ENCODE measurements at places on chromosomes 4 and X. TPM values are rescaled to one million over a fixed set of nuclear protein-coding genes. Genes with fewer than 3 reads are reported as not detected.

- H3K4me1 ChIP-seq, result no peaks in the 10 kb centered on the region
- DNase-seq, result no peak
- no peak overlapping the region for H3K4me3 ChIP-seq
Measured at GRCh38 chr4:76821641-76822040, 76.3 kb downstream of the SOWAHB start.

GRCh38 chr4:124641715-124642381 is 70.7 kb downstream of the ANKRD50 start:
- no peak for DNase-seq
- no peak overlapping the region for H3K27ac ChIP-seq
- H3K27me3 ChIP-seq, result no peaks in the 10 kb centered on the region
- H3K36me3 ChIP-seq, result peaks cover 3% of the 10 kb centered on the region
- H3K4me1 ChIP-seq, result peaks cover 51% of the 10 kb centered on the region

GRCh38 chr4:122131562-122132157 is 20.5 kb upstream of the BLTP1 start:
- no peaks in the 10 kb centered on the region for H3K4me1 ChIP-seq
- H3K36me3 ChIP-seq, result no peaks in the 10 kb centered on the region
- H3K27me3 ChIP-seq, result no peaks in the 10 kb centered on the region
- DNase-seq, result no peak
- H3K4me3 ChIP-seq, result no peak overlapping the region

GRCh38 chr4:126446917-126447316 is 1132.2 kb downstream of the FAT4 start:
- H3K27ac ChIP-seq, result no peak overlapping the region
- H3K36me3 ChIP-seq, result no peaks in the 10 kb centered on the region
- no peaks in the 10 kb centered on the region for H3K27me3 ChIP-seq
- no peak for DNase-seq
- H3K4me1 ChIP-seq, result peaks cover 29% of the 10 kb centered on the region

DNA sequence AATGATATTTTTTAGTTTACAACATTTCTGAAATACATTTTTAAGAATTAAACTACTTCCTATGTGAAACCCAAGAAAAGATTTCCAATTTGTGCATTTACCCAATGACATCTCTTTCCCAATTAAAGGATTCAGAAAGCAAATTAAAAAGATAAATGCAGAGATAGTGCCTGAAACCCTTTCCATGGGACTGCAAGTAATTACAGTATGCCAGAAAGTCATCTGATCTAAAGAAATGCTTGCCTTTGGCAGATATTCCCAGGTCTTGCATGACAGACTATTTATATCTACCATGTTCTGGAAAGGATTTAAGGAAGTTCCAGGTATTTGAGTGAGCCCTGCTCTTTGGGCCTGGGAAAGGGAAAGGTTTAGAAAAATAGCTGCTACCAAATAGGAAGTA is 41.6 kb upstream of the CXorf38 start:
- H3K27ac ChIP-seq, result no peak overlapping the region
- peaks cover 51% of the 10 kb centered on the region for H3K36me3 ChIP-seq
- DNase-seq, result no peak
- no peak overlapping the region for H3K4me3 ChIP-seq
- H3K27me3 ChIP-seq, result no peaks in the 10 kb centered on the region
- H3K4me1 ChIP-seq, result peaks cover 6% of the 10 kb centered on the region

- peaks cover 16% of the 10 kb centered on the region for H3K4me1 ChIP-seq
- peaks cover 27% of the 10 kb centered on the region for H3K27me3 ChIP-seq
- H3K27ac ChIP-seq, result no peak overlapping the region
- peak overlapping the region; percentile 70 for H3K4me3 ChIP-seq
- peaks cover 3% of the 10 kb centered on the region for H3K36me3 ChIP-seq
- peak; percentile 9 for DNase-seq
Measured at GRCh38 chrX:140765043-140765784, 55.7 kb downstream of the LINC00632 start.

DNA sequence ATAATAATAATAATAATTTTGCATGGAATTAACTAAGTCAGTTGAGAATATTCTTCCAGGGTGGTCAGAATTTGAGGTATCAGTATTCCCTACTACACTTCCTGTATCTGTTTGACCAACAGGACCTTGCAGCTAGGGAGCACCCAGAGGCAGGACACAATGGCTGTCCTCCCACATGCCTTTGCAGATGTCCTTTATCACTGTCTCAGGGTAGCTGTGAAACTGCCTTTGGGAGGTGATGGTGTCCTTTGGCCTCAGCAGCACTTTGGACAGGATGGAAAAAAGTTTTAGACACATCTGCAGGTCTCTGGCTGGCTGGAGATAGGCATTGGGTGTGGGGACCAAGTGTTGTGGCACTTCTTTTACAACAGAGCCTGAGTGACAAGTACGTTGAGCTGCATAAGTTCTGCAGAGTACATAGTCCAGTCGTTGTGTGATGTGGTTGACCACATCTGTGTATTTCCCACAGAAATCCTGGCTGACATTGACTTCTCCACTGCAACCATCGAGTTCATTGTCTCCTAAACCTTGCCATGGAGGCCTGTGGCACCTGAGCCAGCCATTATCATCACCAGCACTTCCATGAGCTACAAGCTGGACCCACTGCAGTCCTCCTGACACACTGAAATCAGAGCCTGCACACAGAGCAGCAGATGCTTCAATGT is 19.1 kb upstream of the UBA6 start:
- no peak for DNase-seq
- no peak overlapping the region for H3K4me3 ChIP-seq
- H3K27me3 ChIP-seq, result no peaks in the 10 kb centered on the region

DNA sequence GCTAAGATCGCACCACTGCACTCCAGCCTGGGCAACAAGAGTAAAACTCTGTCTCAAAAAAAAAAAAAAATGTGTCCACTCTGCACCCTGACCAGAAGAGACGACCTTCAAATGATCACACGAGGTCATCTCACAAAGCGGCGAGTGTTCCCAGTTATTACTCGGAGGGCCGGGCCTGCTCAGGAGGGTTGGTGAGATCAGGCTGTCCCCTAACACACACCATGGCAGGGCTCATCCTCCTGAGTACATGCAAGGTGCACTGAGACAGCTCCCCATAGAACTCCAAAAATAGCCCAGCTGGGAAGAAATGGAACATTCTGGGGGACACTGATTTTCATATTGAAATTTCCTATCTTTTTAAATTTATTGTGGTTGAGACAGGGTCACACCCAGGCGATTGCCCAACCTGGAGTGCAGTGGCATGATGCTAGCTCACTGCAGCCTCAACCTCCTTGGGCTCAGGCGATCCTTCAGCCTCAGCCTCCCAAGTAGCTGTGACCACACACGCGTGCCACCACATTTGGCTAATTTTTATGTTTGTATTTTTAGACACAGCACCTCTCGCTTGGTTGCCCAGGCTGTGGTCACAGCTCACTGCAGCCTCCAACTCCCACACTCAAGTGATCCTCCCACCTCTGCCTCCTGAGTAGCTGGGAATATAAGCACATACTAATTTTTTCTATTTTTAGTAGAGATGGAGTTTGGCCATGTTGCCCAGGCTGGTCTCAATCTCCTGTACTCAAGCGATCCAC is 51.5 kb downstream of the DHRSX start:
- DNase-seq, result no peak
- no peaks in the 10 kb centered on the region for H3K27me3 ChIP-seq
- peaks cover 34% of the 10 kb centered on the region for H3K36me3 ChIP-seq
- H3K4me1 ChIP-seq, result peaks cover 24% of the 10 kb centered on the region
- H3K4me3 ChIP-seq, result no peak overlapping the region

TBX22 gene
- total RNA-seq, result 1.0 TPM

RENBP gene
- 14.0 TPM for total RNA-seq

ZNF732 gene
- 30.2 TPM for total RNA-seq

DNA sequence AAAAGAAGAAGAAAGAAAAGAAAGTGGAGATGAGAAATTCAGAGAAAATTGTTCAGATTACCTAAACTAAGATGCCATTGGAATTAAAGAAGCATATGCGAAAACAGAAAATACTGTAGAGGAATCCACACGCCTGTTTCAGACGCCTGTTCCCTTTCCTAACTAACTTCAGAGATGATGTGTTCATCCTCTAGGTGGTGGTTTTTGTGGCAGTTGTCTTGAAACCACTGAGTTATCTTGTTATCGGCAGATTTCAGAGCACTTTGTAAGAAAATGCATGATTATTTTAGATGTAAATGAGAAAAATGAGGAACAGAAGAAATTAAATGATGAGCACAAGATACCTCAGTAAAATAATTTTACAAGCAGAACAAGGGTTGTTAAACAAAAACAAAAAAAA is 48.3 kb downstream of the FUNDC1 start:
- H3K27ac ChIP-seq, result no peak overlapping the region
- H3K4me3 ChIP-seq, result no peak overlapping the region
- H3K27me3 ChIP-seq, result no peaks in the 10 kb centered on the region
- H3K36me3 ChIP-seq, result no peaks in the 10 kb centered on the region
- no peak for DNase-seq

UGT2B17 gene
- total RNA-seq, result 0.14 TPM

CLIC2 gene
- 0.66 TPM for total RNA-seq

- H3K27me3 ChIP-seq, result peaks cover 3% of the 10 kb centered on the region
- H3K36me3 ChIP-seq, result 0 out of 2 replicates have a peak, but pooled peaks cover 2% of the 10 kb centered on the region
- H3K4me3 ChIP-seq, result no peak overlapping the region
- no peak overlapping the region for H3K27ac ChIP-seq
Measured at GRCh38 chr4:26048378-26048882, 134.4 kb downstream of the SMIM20 start.

NKX6-1 gene
- 0.09 TPM for total RNA-seq

- H3K27ac ChIP-seq, result no peak overlapping the region
- no peaks in the 10 kb centered on the region for H3K4me1 ChIP-seq
- H3K4me3 ChIP-seq, result no peak overlapping the region
- H3K36me3 ChIP-seq, result no peaks in the 10 kb centered on the region
- no peaks in the 10 kb centered on the region for H3K27me3 ChIP-seq
Measured at GRCh38 chrX:1215123-1215823, 2.8 kb upstream of the CRLF2 start.

DNA sequence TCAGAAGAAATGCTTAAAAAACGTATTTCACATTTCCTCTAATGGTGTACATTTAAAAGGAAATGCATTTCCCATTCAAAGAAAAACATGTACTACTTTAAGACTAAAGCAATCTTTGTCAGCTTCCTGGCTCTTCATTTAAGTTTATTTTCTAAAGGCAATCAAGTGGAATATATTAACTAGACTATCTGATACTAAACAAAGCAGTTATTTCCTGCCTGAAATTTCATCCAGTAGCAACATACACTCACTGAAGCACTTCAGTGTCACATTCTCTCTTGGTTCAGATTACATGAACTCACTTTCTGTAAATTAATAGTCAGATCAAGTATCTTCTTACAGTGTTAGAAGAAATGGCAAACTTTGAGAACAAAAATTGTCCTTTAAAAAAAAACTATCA is 42.5 kb downstream of the LRBA start:
- H3K27ac ChIP-seq, result peak overlapping the region; percentile 10
- H3K4me3 ChIP-seq, result no peak overlapping the region
- no peak for DNase-seq
- H3K27me3 ChIP-seq, result no peaks in the 10 kb centered on the region
- H3K4me1 ChIP-seq, result peaks cover 13% of the 10 kb centered on the region

- no peaks in the 10 kb centered on the region for H3K27me3 ChIP-seq
- H3K4me1 ChIP-seq, result peaks cover 13% of the 10 kb centered on the region
- H3K36me3 ChIP-seq, result no peaks in the 10 kb centered on the region
- H3K27ac ChIP-seq, result no peak overlapping the region
- H3K4me3 ChIP-seq, result no peak overlapping the region
- no peak for DNase-seq
Measured at GRCh38 chr4:106594291-106594952, 225.8 kb upstream of the GIMD1 start.

DNA sequence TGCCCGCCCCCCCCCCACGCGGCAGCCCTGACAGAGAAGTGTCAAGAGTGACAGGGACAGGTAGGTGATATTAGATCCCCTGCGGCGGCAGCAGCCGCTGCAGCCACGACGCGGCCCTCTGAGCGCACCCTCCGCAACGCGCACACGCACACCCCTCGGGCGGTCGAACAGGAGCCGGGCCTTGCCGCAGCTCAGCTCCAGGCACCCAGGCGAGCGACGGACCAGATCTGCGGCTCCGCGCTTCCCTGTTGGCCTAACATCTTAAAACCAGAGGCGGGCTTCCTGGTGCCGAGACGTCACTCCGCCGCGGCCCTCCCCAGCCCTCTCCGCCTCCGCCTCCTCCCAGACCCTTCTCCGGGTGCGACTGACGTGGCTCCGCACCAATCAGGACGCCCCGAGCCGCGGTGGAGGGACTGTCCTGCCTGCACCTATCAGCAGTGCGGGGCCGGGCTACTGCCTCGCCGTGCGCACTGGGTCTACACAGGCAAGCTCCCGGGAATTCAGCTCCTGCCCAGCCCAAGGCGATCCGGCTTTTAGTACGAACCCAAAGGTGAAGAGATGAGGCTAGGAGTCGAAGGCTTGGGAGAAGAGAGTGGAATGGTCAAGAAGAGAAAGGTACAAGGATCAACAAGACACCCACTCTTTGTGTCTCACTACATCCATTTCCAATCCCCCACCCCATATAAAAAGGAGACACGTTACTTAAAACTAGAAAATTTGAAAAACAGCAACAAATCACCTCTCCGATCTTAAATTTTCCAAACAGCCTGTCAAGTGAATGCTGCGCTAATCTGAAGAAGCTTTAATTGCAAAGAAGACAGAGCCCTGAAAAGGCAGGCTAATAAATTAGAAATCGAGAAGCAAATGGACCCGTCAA is at the start of gene PITX2:
TSS of gene PITX2 (minus strand) at position 237 of the 877 bp plus-strand sequence. CDS start 617 bp downstream, outside the sequence.
- H3K27me3 ChIP-seq, result peaks cover 100% of the 10 kb centered on the region
- peak within 1 kb of the TSS; percentile 63 for H3K27ac ChIP-seq
- peak; percentile 100 for DNase-seq
- H3K4me1 ChIP-seq, result peaks cover 79% of the 10 kb centered on the region

PARM1 gene
- total RNA-seq, result 6.3 TPM

GRCh38 chr4:168273838-168274237 is 44.7 kb downstream of the DDX60 start:
- peaks cover 8% of the 10 kb centered on the region for H3K4me1 ChIP-seq
- no peaks in the 10 kb centered on the region for H3K36me3 ChIP-seq
- H3K27me3 ChIP-seq, result no peaks in the 10 kb centered on the region
- H3K4me3 ChIP-seq, result no peak overlapping the region

GRCh38 chrX:24395775-24396174 is 35.3 kb downstream of the SUPT20HL1 start:
- H3K36me3 ChIP-seq, result no peaks in the 10 kb centered on the region
- H3K4me3 ChIP-seq, result no peak overlapping the region
- H3K27me3 ChIP-seq, result no peaks in the 10 kb centered on the region
- peaks cover 30% of the 10 kb centered on the region for H3K4me1 ChIP-seq

DNA sequence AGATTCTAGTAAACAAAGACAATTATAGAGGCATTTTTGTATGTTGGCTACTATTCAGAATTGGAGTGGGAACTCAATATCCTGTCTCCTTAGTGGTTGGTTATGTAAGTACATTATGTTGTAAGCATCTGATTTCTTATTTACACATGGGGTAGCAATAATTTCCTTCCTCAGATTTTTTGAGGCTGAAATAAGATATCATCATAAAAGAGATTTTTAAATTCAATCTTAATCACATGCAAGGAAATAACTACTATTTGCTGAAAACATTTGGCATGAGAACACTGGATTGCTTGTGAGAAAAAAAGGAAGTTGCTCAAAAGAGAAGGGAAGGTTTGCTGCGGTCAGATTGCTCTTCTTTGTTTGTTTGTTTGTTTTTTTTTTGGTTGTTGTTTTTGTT is 437.7 kb upstream of the HS3ST1 start:
- H3K27me3 ChIP-seq, result no peaks in the 10 kb centered on the region
- no peak overlapping the region for H3K27ac ChIP-seq
- peaks cover 5% of the 10 kb centered on the region for H3K36me3 ChIP-seq
- no peak overlapping the region for H3K4me3 ChIP-seq

LRAT gene
- total RNA-seq, result 37.7 TPM

SRPX2 gene
- 0.34 TPM for total RNA-seq

GRCh38 chrX:117871796-117872195 is 244.8 kb downstream of the KLHL13 start:
- H3K27ac ChIP-seq, result no peak overlapping the region
- no peaks in the 10 kb centered on the region for H3K27me3 ChIP-seq
- DNase-seq, result no peak
- no peaks in the 10 kb centered on the region for H3K4me1 ChIP-seq
- H3K4me3 ChIP-seq, result no peak overlapping the region
- peaks cover 6% of the 10 kb centered on the region for H3K36me3 ChIP-seq
